ENCODE measurements at places on chromosomes 6 and 20.
A peak's percentile ranks its signal among the peaks of the same experiment; 100 is the strongest.

DNA sequence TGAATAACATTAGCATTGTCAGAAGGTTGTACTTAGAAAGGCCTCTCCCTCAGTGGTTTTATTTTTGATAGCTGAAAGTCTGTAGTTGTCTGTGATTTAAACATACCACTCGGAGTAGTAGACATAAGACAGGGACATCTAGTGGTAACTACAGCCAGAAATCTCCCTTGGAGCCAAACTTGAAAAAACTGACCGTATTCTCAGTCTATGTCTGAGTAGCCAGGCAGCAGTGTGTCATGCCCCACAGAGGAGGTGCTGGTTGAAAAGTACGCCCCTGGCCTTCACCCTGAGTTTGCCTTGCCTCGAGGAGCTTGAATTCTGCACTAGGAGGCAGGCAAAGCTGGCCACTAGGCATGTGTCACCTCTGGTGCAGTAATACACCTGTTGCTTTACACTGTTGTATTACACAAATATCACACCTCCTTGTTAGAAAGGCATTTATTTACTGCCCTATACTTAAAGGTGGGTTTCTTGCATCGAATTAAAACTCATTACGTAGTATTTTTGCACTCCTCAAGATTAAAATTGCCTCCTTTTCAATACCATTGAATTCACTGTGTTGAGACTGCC is 20.8 kb downstream of the ZBTB2 start:
- no peak overlapping the region for H3K4me3 ChIP-seq
- H3K27ac ChIP-seq = no peak overlapping the region
- H3K27me3 ChIP-seq = no peaks in the 10 kb centered on the region
- peaks cover 42% of the 10 kb centered on the region for H3K4me1 ChIP-seq
- peaks cover 55% of the 10 kb centered on the region for H3K36me3 ChIP-seq

GRCh38 chr6:85364344-85364743 is 85.5 kb upstream of the NT5E start:
- H3K27me3 ChIP-seq = no peaks in the 10 kb centered on the region
- DNase-seq = no peak
- no peak overlapping the region for H3K4me3 ChIP-seq
- H3K27ac ChIP-seq = no peak overlapping the region
- H3K36me3 ChIP-seq = no peaks in the 10 kb centered on the region
- H3K4me1 ChIP-seq = peaks cover 29% of the 10 kb centered on the region

- H3K27me3 ChIP-seq = no peaks in the 10 kb centered on the region
- no peaks in the 10 kb centered on the region for H3K4me1 ChIP-seq
- H3K27ac ChIP-seq = no peak overlapping the region
- H3K4me3 ChIP-seq = no peak overlapping the region
- DNase-seq = no peak
- H3K36me3 ChIP-seq = peaks cover under 1% of the 10 kb centered on the region
Observed at GRCh38 chr6:30895343-30895742, 11.0 kb downstream of the DDR1 start.

DNA sequence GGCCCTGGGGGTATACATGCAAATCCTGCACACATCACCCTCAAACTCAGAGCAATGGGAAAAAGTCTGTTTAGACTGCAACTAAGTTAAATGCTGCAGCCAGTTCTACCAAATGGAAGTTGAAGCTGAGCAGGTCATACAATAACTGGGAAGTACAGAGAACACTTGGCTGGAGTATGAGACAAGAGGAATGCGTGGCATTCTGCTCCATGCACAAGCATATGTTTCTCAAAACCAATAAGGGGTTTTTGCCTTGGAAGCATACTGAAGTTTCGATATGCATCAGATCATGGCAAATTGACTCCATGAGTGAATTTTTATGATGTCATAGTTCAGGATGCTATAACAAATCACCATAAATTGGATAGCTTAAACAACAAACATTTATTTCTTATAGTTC is 193.8 kb downstream of the COL12A1 start:
- DNase-seq = no peak
- H3K27me3 ChIP-seq = no peaks in the 10 kb centered on the region
- H3K27ac ChIP-seq = no peak overlapping the region
- H3K4me1 ChIP-seq = no peaks in the 10 kb centered on the region
- H3K4me3 ChIP-seq = no peak overlapping the region
- no peaks in the 10 kb centered on the region for H3K36me3 ChIP-seq

DNA sequence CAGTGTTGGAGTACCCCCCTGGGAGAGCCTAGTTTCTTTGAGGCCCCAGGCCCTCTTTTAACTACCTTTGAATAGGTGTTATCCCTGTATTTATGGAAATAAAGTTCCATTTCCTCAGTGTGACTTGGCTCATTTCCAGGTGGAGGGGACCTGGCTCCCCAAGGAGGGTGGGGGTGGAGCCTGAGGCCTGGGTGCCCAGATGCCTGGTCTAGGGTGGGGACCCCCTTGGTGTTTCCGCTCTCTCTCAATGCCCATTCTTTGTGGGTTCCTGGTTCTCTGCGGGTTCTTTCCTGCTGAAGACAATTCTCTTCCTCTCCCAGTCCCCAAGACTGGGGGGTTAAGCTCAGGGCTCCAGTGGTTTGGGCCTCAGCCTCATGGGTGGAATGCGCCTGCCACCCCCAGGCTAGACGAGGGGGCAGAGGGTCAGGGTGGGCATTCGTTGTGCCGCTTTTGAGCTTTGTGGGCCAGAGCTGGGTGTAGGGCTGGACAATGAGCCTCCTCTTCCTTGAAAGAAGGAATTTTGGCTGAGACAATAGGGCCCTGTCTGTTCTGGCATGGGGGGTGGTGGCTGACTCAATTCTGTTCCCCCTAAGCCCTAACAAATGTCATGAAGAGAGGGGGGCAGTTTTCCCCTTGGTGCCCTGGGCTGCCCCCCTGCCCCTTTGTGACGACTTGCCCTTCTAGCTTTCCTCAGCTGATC is 686 bp upstream of the EGFL8 start:
- no peaks in the 10 kb centered on the region for H3K27me3 ChIP-seq
- H3K36me3 ChIP-seq = peaks cover 17% of the 10 kb centered on the region
- no peak overlapping the region for H3K27ac ChIP-seq
- no peak for DNase-seq

DNA sequence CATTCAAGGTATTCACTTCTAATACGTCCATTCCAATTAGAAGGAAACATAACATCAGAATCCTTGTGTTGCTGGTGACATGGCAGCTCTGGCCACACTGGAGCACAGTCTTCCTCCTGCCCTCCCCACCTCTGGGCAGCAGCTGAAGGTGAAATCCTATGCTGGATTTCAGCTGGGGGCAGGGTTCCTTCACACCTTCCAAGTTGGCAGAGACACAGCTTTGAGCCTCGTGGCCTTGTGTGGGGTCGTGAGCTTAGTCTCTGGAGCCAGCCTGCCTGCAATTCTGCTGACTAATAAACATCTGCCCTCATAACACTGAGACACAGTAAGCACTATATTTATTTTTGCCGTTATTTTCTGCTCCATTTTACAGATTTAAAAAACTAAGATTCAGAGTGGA is 218.9 kb upstream of the RIN2 start:
- H3K27ac ChIP-seq = no peak overlapping the region
- no peak overlapping the region for H3K4me3 ChIP-seq
- H3K27me3 ChIP-seq = no peaks in the 10 kb centered on the region
- peaks cover 7% of the 10 kb centered on the region for H3K4me1 ChIP-seq
- no peak for DNase-seq

DNA sequence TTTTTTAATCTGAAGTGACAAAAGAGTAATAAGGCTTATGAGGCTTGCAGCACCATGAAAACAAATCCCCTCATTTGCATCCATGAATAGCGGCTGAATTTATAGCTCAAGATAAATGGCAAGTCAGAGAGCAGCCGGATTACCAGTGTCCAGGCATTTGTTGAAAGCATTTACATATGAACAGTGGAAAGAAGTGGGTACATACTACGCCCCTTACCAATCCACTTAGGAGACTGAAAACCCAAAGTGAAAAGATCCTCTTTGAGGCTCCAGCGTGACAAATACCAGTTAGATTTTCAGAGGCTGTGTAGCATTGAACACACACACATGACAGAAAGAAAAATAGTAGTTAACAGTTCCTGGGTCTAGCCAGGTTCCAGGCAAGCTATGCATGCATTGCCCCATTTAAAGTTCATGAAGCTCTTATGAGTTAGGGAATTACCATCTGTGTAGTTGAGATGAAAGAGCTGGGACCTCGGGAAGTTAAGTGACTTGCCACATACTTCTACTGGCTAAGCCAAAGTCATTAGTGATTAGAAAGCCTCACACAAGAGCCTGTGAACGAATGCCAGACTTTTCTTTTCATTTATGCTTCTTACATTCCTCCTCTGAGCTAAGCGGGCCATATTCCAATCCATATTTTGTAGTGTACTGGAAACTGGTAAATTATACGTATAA is 28.3 kb upstream of the NHSL1 start:
- no peaks in the 10 kb centered on the region for H3K4me1 ChIP-seq
- no peak overlapping the region for H3K27ac ChIP-seq
- DNase-seq = no peak
- no peaks in the 10 kb centered on the region for H3K36me3 ChIP-seq

DNA sequence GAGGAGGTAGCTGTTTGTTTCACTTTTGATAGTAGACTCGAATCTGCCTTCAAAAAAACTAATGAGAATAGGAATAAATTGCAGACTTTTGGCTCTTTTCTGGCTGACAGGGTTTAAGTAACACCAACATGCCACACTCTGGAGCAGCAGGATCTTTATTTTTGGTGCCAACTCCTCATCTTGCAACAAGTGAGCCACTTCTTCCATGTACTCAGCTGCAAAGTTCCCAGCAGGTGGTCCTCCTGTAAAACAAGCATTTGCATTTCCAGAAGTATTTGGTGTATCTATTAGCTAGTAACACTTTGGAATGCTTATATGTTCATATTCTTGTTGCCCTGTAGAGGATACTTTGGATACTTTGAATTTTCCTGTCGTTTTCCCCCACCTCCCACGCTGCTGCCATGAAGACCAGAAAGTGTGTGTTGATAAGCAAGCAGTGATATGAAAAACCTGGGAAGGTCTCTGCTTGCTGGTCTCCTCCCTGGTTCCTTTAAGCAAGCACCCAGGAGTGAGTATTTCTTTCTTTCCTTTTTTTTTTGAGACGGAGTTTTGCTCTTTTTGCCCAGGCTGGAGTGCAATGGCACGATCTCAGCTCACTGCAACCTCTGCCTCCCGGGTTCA is 1.0 kb downstream of the ARMH2 start:
- no peaks in the 10 kb centered on the region for H3K27me3 ChIP-seq
- peaks cover 21% of the 10 kb centered on the region for H3K4me1 ChIP-seq
- H3K36me3 ChIP-seq = peaks cover 4% of the 10 kb centered on the region
- no peak for DNase-seq
- H3K27ac ChIP-seq = no peak overlapping the region
- no peak overlapping the region for H3K4me3 ChIP-seq

- H3K4me1 ChIP-seq = no peaks in the 10 kb centered on the region
- H3K27ac ChIP-seq = no peak overlapping the region
- no peak for DNase-seq
- no peak overlapping the region for H3K4me3 ChIP-seq
- peaks cover 3% of the 10 kb centered on the region for H3K27me3 ChIP-seq
Observed at GRCh38 chr6:68575765-68576439, 59.2 kb upstream of the ADGRB3 start.

GRCh38 chr6:3414327-3415081 is 42.3 kb downstream of the SLC22A23 start:
- peaks cover 13% of the 10 kb centered on the region for H3K4me1 ChIP-seq
- no peak overlapping the region for H3K27ac ChIP-seq
- H3K27me3 ChIP-seq = no peaks in the 10 kb centered on the region
- H3K4me3 ChIP-seq = no peak overlapping the region
- H3K36me3 ChIP-seq = no peaks in the 10 kb centered on the region

DNA sequence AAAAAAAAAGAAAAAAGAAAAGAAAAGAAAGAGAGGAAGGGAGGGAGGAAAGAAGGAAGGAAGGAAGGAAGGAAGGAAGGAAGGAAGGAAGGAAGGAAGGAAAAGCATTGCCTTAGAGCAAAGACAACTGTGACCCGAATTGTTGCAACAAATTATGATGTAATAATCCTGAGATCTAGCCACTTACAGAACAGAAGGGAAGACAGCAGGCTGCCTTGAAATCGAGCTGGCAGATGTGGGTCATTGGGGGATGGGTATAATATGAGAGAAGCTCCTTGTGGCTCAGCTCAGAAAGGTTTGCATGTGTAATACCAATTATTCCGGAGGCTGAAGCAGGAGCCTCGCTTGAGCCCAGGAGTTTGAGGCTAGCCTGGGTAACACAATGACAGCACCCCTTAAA is 208.1 kb upstream of the PROKR2 start:
- H3K27me3 ChIP-seq = no peaks in the 10 kb centered on the region
- H3K27ac ChIP-seq = no peak overlapping the region
- no peaks in the 10 kb centered on the region for H3K36me3 ChIP-seq
- no peak for DNase-seq
- no peak overlapping the region for H3K4me3 ChIP-seq

GRCh38 chr6:146503096-146503495 is 40.5 kb upstream of the RAB32 start:
- no peak overlapping the region for H3K4me3 ChIP-seq
- no peaks in the 10 kb centered on the region for H3K36me3 ChIP-seq
- H3K27ac ChIP-seq = no peak overlapping the region
- no peaks in the 10 kb centered on the region for H3K4me1 ChIP-seq
- H3K27me3 ChIP-seq = no peaks in the 10 kb centered on the region

GRCh38 chr6:149108038-149108748 is 209.3 kb upstream of the TAB2 start:
- no peak overlapping the region for H3K4me3 ChIP-seq
- H3K36me3 ChIP-seq = peaks cover 2% of the 10 kb centered on the region
- no peak overlapping the region for H3K27ac ChIP-seq
- H3K27me3 ChIP-seq = no peaks in the 10 kb centered on the region
- H3K4me1 ChIP-seq = peaks cover 28% of the 10 kb centered on the region

DNA sequence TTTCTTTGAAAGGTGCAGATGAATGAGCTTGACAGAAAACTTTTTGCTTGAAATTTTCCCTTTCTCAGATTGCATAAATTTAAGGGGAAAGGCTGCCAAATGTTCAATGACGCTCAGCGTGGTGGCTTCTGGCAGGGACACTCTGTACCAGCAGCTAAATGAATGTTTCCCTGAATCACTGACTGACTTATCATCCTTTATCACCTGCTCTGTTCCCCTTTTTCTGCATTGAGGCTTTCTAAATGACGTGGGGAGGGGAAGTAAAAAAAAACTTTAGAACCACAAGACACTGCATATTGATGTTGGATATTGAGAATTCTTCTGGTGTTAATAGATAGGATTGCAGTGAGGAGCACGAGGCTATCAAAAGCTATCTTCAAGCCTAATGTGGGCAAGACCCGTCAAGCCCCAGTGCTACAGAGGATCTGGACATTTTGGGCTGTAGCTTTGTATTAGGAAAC is 46.9 kb upstream of the ENPP5 start:
- H3K4me1 ChIP-seq = peaks cover 50% of the 10 kb centered on the region
- H3K36me3 ChIP-seq = no peaks in the 10 kb centered on the region
- H3K27ac ChIP-seq = peak overlapping the region; percentile 52
- DNase-seq = peak; percentile 18
- H3K4me3 ChIP-seq = no peak overlapping the region

DNA sequence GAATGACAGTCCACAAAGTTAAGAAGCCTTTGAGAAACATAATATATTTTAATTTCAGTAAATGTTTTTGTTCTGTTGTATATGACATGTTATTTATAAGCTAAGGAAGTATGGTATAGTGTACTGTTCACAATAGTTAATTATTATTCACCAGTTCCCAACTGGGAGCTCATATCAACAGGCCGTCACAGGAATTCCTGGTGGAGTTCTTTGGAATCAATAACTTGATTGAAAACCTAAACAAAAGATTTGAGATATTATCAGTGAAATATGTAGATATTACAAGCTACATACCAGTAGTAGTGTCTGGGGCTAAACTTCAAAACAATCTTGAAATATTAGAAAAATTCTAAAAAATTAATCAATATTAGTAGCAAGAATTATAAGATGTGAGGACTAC is 60.3 kb downstream of the NOX3 start:
- H3K4me1 ChIP-seq = no peaks in the 10 kb centered on the region
- no peak overlapping the region for H3K27ac ChIP-seq
- H3K27me3 ChIP-seq = no peaks in the 10 kb centered on the region
- no peak overlapping the region for H3K4me3 ChIP-seq
- no peak for DNase-seq

Measured in activated naive CD8-positive, alpha-beta T cell treated with anti-CD3 and anti-CD28 coated beads, Interleukin-2, amount 50 U/mL, for 24 hours (primary cell).